ENCODE measurements at places on chromosomes 6 and 20. TPM values are rescaled to one million over a fixed set of nuclear protein-coding genes. Genes with fewer than 3 reads are reported as not detected.

The ENPP3 gene
- total RNA-seq: not detected

The PRL gene
- total RNA-seq: not detected

The SPTLC3 gene
- total RNA-seq: 1.1 TPM

The TULP1 gene
- total RNA-seq: not detected

The NMBR gene
- not detected for total RNA-seq

The HRH3 gene
- not detected for total RNA-seq

The HMGCLL1 gene
- total RNA-seq: not detected

The SLC17A1 gene
- not detected for total RNA-seq

The HDDC2 gene
- 63.2 TPM for total RNA-seq

The PTCRA gene
- total RNA-seq: not detected

The FGD2 gene
- 0.31 TPM for total RNA-seq

The KIF25 gene
- not detected for total RNA-seq

The SLC26A8 gene
- total RNA-seq: not detected

The NKX2-4 gene
- not detected for total RNA-seq

The XKR7 gene
- not detected for total RNA-seq

The ACOT13 gene
- 9.9 TPM for total RNA-seq

The NQO2 gene
- total RNA-seq: 28.5 TPM

The BPIFB2 gene
- not detected for total RNA-seq

The COL12A1 gene
- total RNA-seq: not detected

The STMN3 gene
- total RNA-seq: 7.0 TPM

The BPIFA3 gene
- total RNA-seq: not detected

The SMOC2 gene
- total RNA-seq: not detected

The ULBP2 gene
- total RNA-seq: 3.2 TPM
